ENCODE measurements at places on chromosomes 6 and 20. TPM values are rescaled to one million over a fixed set of nuclear protein-coding genes. Genes with fewer than 3 reads are reported as not detected.
A peak's percentile ranks its signal among the peaks of the same experiment; 100 is the strongest.

GRCh38 chr6:25242567-25242966, 36.6 kb upstream of the CARMIL1 start:
- DNase-seq: no peak

DNA sequence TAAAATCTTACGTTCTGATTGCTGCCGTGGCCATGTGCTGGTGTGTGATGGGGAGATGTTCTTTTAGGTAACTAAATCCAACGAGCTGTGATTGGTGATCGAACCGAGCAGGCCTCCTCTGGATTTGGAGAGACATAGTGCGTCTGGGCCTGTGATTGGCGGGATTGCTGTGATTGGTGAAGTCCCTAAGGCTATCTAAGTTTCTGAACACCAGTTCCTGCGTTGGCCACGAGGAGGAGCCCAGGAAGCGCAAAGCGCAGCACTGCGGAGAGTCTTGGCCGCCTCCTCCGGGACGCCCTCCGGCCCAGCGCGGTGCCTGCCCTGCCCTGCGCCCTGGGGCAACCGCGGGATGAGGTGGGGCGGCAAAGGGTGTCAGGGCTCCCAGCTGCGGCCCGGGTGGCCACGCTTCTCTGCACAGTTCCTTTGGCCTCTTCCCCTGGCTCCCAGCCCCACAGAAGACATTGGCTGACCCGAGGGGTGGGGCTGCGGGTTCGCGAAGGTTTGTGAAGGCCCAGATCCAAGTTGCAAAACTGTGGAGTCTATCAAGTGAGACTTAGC, 33.0 kb downstream of the HNF4A start:
- peak; percentile 35 for DNase-seq

DNA sequence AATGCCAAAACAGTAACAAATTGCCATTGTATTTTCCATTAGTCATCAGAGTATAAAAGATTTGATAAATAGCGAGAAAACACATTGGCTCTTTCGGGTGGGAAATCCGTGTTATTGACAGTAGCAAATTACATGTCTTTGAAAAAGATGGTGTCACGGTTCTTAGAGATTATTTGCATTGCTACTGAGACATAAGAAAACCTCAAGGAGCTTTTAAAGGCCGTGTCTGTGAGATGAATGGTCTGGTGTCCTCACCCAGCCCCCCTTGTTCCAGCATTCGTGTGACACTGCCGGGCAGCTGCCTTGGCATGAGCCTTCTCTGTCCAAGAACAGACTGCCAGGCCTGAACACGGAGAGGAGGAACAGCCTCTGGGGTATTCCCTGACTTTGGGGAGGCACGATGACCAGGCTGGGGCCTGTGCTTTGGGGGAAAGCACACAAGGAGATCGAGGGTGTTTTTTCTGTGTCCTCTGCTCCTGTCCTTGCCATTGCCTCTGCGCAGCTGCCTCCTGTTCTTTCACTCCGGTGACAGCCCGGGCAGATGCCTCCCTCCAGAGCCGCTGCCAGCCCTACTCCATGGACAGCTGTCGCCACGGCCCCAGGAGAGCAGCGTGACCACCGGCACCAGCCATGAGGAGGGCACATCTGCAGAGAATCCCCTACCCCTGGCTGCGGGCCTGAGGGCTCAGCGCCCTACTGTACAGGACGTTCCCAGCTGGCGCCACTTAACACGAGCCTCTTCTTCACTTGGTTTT, 167.7 kb upstream of the CDYL start:
- no peak for DNase-seq

The GABRR2 gene
- polyA plus RNA-seq: not detected

DNA sequence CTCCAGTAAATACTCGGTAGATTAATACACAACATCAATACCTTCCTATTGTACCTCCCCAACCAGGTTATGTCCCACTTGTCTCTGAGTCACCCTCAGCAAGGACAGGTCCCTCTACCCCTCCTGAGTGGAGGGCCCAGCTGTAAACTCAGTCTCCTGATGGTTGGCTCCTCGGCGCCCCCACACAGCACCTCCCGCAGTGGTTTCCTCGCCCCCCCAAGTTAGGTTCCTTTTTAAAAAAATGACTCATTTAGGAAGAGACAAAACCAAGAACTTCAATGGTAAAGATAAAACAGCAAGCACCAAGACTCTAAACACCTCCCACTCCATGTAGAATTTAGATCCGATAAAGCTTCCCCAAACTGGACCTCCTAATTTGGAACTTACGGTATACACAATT, 83.5 kb downstream of the TRERF1 start:
- no peak for DNase-seq

The FOXA2 gene
- polyA plus RNA-seq: not detected

DNA sequence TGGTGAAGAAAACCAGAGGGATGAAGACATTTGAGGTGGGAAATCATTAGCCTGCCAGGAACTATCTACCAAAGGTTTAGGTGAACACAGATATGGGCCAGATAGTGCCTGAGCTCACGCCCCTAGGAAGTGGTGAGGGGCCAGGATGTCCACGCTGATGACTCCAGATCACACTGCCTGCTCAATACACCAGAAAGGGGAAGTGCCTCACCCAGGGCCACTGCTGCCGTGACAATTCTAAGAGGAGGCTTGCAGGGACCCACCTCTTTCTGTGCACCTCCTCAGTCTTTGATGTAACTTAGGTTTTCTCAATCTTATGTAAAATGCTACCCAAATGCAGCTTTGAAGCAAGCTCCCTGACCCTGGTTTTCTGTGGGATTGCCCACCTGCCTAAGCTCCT, 5.4 kb upstream of the RAB44 start:
- DNase-seq: peak; percentile 85

The DPPA5 gene
- not detected for polyA plus RNA-seq

DNA sequence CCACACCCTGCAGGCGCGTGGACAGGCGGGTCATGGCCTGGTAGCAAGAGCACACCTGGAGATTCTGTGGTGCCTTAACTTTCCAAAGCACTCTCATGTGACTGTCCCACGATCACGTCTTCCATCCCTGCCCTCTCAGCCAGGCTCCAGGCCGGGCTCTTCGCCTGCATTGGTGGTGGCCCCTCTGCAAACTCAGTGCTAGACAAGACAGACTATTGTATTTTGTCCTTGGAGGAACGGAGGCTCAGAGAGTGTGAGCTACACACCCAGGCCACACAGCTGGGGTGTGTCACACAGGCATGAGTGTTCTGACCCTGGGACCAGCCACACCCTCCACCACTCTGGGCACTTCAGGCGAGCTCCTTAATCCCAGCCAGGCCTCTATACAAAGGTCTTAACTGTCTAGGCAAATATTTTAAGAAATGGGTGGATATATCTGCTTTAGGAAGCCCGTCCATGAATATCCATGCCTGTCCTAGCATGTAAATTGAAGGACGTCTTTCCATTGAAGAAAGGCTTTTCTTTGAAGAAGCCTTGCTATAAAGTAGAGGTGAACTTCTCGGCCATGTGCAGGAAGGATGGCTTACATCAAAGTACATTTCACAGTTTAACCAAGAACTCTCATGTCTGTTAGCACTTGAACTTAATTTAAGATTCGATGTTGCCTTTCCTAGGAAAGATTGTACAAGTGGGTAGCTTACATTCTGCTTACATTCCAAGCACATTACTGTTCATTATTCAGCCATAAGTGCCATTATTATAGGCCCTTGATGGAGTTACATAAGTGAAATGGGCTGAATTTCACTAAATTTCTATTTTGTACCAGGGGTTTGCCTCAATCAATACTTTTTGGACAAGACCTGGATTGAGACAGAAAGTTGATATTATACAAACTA, 263.9 kb downstream of the DLL1 start:
- no peak for DNase-seq

- DNase-seq: no peak
Measured at GRCh38 chr20:52791091-52791490, 181.1 kb upstream of the TSHZ2 start.

DNA sequence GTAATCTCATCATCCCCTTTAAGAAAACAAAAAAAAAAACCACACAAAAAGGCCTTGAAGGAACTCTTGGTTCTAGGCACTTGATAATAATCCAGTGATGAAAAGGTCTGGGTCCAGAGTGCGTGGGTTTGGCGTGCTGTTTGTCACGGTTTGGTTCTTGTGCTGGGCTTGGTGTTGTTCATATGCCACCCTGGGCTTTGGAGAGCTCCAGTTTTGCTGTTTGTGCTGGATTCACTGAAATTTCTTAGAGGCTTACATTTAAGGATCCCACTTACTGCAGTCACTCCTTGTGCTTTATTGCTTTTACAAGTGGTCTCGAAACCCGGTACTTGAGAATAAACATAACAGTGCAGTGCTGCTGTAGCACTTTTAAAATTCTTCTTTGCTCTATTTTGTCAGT, 68.8 kb upstream of the XRN2 start:
- no peak for DNase-seq

The AFDN gene
- 4.1 TPM for polyA plus RNA-seq

DNA sequence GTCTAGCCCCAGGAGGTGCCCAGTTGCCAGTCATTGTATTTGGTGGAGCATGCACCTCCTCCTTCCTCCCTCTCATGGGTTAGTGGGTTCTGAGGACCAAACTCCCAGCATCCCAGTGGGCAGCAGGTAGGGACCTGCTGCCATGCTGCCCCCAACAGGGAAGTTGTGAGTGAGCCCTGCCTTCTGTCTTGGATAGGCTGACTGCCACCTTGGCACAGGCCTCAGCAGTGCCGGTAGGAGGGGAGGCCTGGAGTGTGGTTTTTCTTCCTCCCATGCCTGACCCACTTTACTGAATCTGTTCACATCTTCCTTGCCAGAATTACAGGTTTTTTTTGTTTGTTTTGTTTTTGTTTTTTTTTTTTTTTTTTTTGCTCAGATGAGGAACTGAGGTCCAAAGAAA, 24.5 kb downstream of the PLCG1 start:
- no peak for DNase-seq

All from naive B cell (primary cell).